Hepatocyte (in vitro differentiated cells): ENCODE measurements at places on chromosomes 11 and 22.

GRCh38 chr22:38718414-38718813 lies 12.7 kb downstream of the GTPBP1 start:
- peak; percentile 86 for DNase-seq

- DNase-seq = peak; percentile 93
These were observed 6.9 kb downstream of the DPAGT1 start for GRCh38 chr11:119094816-119095065.

GRCh38 chr11:101960231-101960630 lies 43.9 kb upstream of the ANGPTL5 start:
- no peak for DNase-seq

DNA sequence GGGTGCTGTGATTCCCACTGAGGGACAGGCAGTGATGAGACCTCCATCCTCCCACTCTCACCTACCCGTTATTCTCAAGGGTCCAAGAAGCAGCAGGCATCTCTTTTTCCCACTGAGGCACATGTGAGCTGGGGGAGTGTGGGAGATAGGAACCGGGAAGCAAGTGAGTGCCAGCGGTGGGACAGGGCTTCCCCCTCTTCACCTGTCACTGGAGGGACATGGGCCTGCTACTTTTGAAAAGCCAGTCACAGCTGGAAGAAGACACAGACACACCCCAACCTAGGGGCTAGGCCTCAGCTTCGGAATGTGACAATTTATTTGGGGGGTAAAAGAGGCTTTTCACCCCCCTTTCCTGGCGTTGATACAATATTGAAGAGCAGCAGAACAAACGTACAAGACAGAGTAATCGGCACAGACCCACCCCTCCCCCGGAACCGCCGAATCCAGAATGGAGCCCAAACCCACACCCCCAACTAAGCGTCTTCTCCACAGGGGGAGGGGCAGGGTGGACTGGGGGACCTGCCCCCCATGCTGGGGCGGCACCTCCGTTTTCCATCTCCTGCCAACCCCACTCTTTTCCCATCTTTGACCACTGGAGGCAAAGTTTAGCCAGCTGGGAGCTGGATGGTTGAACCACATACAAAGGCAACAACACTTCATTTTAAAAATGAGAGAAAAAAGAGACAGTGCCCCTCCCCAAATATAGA lies 10.7 kb downstream of the CBX6 start:
- DNase-seq = no peak

DNA sequence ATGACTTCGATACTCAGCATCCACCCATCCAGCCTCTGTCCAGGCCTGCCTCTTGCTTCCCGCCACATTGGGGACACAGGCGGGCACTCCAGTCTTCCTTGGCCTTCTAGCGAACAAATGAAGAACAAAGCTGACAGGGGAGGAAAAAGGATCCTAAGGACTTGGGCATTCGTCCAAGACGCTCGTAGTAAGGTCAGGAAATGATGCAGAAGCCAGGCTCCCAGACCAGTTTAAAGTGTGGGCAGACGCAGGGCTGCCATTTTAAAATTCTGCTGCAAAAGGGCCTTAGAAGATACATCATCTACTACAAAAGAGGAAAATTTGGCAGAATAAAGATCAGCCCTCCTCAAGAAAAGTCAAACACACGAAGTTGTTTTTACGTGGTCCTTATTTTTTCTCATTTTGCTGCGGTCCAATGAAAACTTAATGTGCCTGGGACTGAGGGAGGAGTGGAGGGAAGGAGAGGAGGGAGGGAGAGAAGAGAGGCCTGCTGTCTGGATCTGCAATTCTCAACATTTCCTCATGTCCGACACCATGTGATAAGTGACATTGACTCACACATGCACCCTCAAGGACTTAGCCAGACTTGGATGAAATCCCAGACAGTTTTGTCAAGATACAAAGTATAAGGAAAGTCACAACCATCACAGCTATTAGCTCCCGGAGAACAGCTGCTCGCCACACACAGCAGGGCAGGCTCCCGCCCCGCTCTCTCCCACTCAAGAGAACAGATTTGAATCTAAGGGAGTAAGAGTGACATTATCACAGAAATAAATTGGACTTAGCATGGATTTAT lies 5.7 kb downstream of the DNAL4 start:
- peak; percentile 64 for DNase-seq

DNA sequence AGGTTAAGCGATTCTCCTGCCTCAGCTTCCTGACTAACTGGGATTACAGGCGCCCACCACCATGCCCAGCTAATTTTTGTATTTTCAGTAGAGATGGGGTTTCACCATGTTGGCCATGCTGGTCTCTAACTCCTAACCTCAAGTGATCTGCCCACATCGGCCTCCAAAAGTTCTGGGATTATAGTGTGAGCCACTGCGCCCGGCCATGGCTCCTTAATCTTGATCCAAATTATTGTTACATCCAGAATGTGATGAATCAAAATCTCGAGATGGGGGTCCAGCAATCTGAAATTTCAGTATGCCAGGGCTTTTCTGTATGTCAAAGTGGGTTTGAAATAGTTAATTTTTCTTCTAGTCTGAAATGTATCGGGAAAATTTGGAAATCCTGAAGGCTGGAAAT lies 3.7 kb downstream of the RPL27A start:
- no peak for DNase-seq

DNA sequence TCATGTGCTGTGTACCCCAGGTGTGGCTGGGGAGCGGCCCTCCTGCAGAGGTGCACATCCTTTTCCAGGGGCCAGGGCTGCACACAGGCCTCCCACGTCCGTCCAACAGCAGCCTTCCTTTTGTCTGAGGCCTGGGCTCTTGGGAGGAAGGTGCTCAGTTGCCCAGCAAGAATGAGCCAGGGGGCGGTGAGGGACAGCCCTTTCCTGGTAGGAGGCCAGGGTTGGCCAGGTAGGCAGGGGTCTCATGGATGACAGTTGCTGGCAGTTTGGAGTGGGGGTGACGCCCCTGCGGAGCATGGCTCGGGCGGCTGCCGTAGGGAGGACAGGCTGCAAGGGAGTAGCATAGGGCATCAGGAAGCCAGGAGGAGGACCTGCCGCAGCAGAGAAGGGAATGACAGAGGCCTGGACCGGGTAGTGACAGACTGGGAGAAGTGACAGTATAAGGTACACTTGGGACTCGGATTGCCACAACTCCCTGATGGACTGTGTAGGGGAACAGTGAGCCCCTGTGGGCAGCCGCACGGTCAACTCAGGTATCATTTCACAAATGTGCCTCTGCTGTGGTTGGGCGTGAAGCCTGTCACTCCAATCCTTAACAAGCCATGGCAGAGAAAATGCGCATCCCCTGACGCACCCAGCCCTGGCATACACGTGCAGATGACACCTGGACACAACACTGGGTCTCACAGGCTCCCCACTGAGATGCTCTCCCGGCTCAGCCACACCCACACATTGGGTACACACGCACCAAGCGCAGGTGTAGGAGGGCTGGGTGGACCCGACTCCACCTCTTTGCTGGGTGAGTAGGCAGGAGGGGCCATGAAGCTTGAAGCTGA lies 79.7 kb downstream of the DGCR2 start:
- DNase-seq = no peak

- peak; percentile 56 for DNase-seq
These were observed 13.7 kb downstream of the MFNG start for GRCh38 chr22:37472418-37473006.

- no peak for DNase-seq
These were observed 53.5 kb downstream of the TEAD1 start for GRCh38 chr11:12727563-12728211.

DNA sequence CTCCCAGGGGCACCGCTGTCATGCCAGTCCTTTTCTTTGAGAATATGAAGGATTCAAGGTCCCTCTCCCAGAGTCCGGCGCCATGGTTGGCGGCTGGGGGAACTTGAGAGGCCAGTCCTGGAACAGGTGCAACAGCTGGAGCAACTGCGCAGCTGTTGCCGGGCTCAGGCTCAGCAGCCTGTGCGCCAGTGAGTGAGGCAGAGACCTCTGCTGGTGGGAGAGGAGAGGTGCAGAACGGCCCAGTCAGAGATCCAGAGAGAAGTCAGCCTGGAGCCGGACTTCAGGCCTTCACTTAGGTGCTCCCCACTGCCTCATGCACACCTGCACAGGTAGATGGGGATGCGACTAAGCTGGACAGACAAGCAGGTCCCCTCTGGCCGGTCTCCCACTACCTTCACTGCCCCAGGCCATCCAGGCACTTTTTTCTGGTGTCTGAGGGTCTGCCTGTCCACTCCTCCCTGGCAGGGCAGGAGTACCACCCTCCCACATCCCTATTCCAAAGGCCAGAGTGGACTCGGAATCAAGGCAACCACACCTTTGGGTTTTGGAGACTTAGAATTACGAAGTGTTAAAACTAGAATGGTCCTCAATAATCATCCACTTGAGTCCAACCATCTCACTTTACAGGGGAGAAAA lies 4.6 kb downstream of the CHRDL2 start:
- DNase-seq = peak; percentile 91

- no peak for DNase-seq
These were observed 13.9 kb downstream of the HDHD5 start for GRCh38 chr22:17145021-17145680.

DNA sequence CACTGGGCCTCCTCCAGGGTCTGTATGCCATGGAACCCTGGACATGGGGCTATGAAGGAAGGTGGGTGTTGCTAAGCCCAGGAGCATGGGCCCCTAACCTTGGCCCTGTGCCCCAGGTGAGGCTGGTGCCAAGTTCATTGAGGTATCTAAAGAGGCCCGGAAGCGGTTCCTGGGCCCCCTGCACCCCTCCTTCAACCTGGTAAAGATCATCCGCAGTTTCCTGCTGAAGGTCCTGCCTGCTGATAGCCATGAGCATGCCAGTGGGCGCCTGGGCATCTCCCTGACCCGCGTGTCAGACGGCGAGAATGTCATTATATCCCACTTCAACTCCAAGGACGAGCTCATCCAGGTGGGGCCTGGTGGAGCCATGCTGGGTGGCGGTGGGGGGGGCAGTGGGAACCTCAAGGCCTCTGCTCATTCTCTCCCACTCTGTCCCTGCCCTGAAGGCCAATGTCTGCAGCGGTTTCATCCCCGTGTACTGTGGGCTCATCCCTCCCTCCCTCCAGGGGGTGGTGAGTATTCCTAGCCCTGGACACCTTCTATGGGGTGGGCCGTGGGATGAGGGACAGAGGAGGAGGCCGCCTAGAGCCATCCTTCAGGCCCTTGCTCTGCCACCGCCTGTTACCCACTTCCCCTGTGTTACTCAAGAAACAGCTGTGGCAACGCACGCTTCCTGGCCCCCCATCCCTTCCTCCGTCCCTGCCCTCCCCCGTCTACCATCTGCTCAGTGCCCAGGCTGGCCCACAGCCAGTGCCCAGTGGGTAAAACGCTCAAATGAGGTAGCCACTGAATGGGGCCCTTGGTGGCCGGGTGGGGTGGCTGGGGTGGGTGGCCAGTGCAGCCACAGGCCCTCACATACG lies 3.0 kb downstream of the PNPLA2 start:
- DNase-seq = no peak

DNA sequence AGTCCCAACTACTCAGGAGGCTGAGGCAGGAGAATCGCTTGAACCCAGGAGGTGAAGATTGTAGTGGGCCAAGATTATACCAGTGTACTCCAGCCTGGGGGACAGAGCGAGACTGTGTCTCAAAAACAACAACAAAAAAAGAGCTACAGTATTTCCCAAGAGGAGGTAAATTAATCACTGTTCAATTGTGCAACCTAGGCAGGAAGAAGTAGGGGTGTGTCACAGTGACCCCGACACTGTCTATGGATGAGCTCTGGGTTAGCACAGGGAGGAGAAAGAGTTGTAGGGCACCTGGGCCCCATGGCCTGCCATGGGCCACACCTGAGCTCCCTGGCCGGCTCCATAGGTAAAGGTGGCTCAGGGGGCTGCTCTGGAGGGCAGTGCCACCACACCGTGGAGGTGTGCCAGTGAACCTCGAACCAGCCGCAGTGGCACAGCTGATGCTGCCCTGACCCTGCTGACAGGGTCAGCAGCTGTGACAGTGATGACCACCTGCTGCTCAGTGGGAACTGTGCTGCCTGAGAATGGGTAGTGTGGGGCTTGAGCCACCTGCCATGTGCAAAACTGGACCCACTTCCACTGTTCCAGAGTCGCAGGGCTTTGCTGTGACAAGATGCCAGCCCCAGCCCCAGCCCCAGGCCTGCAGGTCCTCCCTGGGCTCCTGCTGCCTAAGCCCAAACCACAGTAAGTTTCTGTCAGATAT lies 84.0 kb upstream of the PITPNB start:
- no peak for DNase-seq

DNA sequence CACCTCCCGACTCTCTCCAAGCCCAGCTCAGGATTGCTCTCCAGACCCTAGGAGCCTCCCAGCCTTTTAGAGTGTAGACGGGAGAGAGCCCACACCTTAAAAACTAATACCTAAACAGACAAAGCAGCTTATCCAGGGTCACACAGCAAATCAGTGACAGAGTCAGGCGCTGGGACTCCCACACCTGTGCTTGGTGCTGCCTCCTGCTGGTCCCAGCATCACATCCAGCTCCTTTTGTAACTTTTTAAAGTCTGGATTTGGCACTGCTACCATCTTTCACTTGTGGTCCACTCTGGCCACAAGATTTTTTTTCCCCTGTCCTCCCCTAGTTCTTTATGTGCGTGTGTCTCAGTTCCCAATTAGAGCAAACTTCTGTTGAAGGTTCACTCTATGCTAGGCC lies 4.7 kb downstream of the ANO1 start:
- DNase-seq = no peak

DNA sequence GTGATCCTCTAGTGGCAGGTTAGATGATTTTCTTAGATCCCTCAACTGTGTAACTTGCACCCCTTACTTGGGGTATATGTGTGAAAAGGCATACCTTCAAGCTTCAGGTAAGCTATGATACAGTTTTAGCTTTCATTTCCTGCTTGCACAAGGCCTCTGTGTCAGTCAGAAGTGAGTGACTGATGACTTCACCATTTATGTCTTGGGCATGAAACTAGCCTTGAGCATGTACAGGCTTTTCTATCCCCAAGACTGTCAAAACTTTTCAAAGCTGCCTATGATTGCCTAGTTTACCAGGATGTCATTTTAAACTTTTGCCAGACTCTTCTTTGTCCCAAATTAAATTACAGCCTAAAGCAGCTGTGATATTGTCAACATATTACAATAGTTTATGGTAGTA lies 286.1 kb upstream of the CNTN5 start:
- no peak for DNase-seq

GRCh38 chr11:1139441-1140083 lies 18.2 kb upstream of the MUC5AC start:
- DNase-seq = no peak

DNA sequence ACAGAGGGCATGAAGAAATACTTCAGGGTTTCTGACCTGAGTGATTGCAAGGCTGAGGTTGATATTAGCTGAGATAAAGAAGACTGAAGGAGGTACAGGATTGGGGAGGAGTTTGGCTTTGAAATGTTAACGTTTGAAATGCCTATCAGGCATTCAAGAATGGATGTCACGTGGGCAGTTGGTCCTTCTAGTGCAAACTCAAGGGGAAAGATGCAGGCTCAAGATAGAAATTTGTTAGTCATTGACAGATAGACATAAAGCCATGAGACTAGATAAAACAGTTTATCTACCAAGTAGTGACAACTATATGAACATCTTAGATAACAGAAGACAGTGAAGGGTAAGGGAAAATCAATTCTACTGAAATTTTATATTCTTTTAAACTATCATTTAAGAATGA lies 23.1 kb downstream of the TTC17 start:
- no peak for DNase-seq

- peak; percentile 52 for DNase-seq
These were observed 79.5 kb upstream of the SPON1 start for GRCh38 chr11:13883042-13883441.

GRCh38 chr11:12989428-12990161 lies 19.5 kb upstream of the RASSF10 start:
- no peak for DNase-seq
